Stimulated activated CD4-positive, alpha-beta T cell treated with anti-CD3 and anti-CD28 coated beads, Interleukin-15, amount 100 ng/mL, for 48 hours (primary cell): ENCODE measurements at places on chromosomes 1 and 21.

GRCh38 chr1:27049607-27050006, 37.0 kb upstream of the TENT5B start:
- no peak for DNase-seq

DNA sequence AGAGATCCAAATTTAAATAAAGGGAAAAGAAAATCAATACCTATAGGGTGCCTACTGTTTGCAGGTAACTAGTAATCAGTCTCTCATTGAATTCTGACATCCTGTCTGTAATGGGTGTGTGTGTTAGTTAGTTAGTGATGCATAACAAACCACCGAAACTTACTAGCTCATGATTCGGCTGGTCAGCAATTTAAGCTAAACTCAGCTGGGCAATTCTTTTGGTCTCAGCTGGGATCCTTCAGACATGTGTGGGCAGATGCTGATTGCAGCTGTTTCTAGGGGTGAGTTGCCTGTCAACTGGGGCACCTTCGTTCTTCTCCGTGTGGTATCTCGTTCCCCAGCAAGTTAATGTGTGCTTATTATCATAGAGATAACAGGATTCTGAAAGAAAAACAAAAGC, 40.2 kb upstream of the ZNF124 start:
- DNase-seq: no peak

- no peak for DNase-seq
Measured at GRCh38 chr1:22731924-22732720, 21.5 kb downstream of the EPHB2 start.

DNA sequence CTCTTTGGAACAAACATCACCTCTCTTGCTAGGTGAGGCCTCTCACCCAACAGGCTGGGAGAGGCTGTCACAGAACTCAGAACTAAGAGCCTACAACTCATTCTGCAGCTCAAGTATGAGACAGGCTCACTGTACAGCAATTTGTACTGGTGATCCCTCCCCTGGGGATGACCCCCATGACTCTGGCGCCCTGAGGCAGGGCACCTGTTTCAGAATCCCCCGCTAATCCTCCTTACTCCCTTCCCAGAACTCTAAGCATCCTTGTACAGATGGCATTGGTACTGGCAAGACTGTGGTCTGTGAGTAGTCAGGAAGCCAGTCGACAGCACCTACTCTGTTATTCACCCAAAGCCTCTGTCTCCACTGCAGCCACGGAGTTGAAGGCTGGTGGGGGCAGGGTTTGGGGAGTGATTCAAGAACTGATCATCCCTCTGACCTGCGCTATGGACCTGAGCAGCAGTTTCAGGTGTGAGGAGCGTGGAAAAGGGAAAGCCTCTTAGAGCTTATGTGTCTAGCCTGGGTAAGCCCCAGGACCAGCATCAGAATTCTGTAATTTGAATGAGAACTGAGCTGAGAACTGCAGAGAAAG, 655.5 kb downstream of the KIF26B start:
- no peak for DNase-seq

DNA sequence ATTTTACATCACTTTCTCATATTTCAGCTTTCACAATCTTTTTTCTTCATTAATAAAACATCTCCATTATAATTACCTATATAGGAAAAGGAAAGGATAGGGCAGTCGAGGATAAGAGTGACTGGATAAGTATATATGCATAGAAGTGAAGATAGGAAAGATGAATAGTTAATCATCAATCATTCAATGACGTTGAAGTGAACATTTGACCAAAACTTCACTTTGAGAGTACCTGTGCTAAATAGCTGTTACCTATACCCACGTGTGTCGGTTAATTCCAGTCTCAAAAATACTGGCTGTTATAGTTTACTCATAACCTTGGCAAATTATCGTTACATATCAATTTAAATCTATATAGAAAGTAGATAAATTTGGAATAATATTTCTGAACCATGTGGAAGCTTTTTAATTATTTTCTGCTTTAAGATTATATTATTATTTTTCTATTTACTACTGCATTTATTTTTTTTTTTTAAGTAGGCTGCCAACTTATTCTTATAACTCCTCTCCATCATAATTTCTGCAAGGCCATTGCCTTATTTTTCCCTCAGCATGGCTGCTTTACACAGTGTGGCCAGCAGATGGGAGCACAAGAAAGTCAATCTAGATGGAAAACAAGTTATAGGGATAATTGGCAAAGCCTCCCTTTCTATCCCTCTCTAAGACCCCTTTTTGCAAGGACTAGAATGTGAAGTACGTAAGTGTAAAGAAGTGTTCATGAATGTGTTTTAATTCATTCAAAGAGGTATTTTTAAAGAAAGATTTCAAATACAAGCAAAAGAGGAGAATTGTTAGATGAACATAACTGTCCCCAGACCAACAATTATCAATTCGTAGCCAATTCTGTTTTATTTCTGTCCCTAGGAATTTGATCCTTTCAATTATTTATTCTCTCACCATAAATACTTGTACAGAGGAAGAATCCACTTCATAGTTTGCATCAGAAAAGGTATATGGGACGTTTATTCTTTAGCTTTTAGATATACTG, 290.4 kb downstream of the KCNT2 start:
- DNase-seq: no peak

DNA sequence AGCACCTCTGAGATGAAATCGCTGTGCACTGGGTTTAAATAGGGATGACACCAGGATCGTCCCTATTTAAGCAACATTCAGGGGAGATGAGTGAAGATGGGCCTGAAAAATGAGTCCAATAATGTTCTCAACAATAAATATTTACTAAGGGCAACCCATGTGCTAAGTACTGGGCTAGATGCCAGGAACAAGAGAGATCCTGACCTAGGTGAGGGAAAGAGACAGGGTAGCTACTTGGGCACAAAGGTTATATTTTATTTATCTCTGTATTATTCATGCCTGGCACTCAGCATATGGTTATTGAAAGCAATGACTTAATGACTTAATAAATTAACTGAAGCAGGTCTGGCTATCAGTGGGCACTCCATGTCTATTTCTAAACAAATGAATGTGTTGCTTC, 27.4 kb upstream of the AVPR1B start:
- DNase-seq: no peak

DNA sequence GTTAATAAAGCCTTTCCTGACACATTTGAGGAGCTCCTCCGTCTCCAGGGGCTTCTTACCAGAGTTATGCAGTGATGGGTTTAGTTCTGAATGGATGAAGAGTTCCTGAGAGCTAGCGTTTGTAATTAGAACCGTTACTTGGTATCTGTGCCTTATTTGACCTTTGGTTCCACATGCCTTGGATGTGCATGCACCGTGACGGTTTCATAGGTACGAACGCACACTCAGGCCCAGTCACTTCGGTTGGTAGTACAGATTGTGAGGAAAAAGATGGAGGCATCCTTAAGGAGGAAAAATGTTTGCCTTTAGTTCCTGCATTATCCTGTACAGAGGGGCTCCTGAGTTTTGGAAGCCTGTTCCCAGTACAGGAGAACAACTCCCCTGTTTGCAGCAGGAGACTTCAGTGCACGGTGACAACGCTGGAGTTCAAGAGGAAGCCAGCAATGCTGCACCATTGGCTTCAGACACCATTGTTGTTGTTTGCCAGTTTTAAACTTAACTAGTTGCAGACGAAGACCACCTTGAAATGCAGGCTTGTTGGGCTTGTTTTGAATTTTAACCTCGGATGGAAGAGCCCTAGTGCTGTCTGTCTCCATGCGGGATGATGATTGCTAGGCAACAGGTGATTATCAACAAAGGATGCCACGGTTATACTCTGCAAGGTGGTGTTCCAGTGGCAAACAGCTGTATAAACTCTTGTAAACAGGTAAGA, 8.2 kb downstream of the RBM15 start:
- DNase-seq: no peak

GRCh38 chr1:221188458-221188857, 309.2 kb downstream of the HLX start:
- no peak for DNase-seq

GRCh38 chr21:41972511-41973205, 18.8 kb upstream of the C2CD2 start:
- no peak for DNase-seq

- DNase-seq: no peak
Measured at GRCh38 chr1:31297277-31298247, 730 bp downstream of the ZCCHC17 start.

- no peak for DNase-seq
Measured at GRCh38 chr1:154822717-154823116, 47.4 kb downstream of the KCNN3 start.

GRCh38 chr21:8991968-8992621, 1529.3 kb upstream of the TPTE start:
- DNase-seq: no peak

DNA sequence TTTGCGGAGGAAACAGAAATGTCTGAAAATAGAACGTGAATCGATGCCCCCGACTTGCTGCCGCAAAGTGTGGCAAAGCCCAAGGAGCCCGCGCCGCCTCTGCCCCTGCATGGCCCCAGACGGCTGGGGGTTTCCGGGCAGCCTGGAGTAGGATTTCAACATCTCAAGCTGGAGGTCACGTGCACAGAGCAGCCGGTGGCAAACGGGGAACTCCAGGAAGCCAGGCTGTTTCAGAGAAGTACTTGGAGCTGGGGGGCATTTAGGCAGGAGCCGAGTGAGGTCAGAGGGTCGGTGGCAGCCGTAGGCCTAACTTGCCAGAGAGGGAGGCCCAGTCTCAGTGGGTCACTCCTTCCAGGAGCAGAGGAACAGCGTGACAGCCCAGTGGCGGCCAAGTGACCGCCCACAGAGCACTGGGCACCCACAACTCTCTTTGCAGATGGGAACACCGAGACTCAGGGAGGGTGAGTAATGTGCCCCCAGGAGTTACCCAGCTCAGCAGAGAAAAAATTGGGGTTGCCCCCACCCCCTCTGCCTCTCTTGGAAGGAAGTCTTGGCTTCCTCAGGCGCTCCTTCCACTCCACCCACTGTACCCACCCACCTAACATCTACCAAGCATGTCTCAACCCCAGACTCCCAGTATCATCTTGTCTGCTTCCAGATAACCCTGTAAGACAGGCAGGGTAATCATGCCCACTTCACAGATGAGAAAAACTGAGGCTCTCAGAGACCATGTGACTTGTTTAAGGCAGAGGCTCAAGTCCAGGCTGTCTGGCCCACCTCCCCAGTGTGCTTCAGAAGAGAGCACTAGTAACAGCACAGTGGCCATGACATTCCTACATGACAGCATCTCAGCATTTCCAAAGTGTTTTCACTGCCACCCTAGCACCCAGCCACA, 179.4 kb downstream of the HIVEP3 start:
- DNase-seq: peak; percentile 87

DNA sequence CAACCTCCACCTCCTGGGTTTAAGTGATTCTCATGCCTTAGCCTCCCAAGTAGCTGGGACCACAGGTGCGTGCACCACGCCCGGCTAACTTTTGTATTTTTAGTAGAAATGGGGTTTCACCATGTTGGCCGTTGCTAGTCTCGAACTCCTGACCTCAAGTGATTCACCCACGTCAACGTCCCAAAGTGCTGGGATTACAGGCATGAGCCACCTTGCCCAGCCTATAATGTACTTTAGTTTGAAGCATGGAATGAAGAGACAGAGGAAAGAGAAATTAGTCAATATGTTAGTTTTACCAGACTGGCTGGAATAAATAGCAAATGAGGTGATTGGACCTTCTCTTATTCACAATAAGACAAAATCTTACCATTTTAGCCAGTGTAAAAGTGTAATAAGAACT, 89.0 kb downstream of the GTF2B start:
- no peak for DNase-seq

- no peak for DNase-seq
Measured at GRCh38 chr1:224707843-224708725, 92.0 kb downstream of the CNIH3 start.

- DNase-seq: no peak
Measured at GRCh38 chr1:43396059-43396458, 6.4 kb downstream of the SZT2 start.

GRCh38 chr1:244395965-244396364, 55.7 kb downstream of the ADSS2 start:
- DNase-seq: no peak

GRCh38 chr1:197195100-197195499, 48.6 kb upstream of the ASPM start:
- no peak for DNase-seq

DNA sequence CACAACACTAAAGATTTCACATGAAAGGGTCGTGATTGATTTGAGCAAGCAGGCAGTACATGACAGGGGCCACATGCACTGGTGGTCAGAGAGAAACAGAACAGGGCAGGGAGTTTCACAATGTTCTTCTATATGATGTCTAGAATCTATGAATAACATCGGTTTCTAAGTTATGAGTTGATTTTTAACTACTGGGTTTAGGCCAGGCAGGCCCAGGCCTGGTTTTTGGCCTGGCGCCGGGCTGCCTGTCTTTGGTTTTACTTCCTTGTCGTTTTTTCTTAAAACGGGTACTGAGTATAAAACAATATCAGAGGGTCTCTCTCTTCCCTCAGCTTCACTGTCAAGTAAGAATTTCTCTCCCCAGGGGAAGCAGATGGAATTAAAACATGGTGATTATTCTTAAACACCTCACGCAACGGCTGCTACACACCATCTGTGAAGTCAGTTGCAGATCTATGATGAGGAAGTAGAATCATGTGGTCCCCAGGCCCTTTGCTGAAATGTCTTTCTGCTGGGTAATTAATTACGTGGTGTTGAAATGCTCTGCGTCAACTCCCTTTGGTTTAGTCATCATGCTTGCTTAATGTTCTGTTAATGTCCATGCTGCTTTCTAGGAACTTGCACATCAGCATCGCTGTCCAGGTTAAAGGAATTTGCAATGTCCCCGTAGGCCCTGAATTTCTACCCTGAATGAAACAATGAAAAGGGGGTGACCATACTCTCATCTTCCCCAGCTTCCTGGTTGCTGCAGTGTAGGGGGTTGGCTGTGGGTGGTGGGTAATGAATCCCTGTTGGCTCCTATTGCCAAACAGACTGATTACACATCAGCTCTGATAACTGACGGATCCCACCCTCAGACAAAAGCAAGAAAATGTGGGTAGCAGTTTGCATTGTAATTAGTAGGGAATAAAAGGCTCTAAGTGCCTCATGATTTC, 70.3 kb downstream of the SERINC2 start:
- no peak for DNase-seq

DNA sequence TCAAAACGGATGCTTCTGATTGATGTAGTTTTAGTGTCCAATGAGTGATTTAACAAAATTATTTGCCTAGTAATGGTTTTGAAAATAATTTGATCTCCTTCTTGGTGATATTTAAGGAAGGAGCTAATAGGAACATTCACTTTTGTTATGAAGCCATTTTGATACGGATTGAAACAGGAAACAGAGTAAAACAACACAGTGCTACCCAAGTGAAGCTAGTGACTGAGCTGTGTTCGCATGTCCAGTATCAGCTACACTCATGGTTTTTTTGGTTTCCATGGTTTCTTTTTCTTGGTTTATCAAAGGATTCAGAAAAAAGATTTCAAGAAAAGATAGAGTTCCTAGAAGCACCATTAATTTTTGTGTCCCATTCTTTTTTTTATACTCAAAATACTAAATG, 40.1 kb upstream of the PLEKHO1 start:
- DNase-seq: no peak

GRCh38 chr1:53196017-53196484, 573 bp upstream of the CPT2 start:
- DNase-seq: no peak

DNA sequence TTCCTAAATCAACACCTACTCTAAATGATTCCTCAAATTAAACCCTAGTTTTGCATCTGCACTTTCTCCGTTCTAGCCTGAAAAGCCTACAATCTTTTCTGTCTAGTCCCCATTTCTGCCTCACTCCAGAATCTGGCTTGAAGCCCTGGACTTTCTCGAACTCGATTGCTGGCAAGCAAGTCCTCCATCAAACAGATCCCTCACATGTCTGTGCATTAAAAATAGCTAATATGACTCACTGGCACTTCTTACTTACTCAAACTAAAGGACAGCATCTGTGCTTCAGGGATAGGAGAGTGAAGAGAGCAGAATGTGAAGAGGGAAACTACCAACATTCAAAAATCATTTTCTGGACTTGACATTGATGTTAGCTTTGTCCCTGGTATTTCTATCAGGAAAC, 51.8 kb upstream of the CXADR start:
- DNase-seq: no peak
